Stimulated activated CD8-positive, alpha-beta memory T cell treated with anti-CD3 and anti-CD28 coated beads, Interleukin-15, amount 100 ng/mL, for 4 hours (primary cell): ENCODE measurements at places on chromosomes 1 and 21.

GRCh38 chr1:193588311-193589082 lies 402.1 kb upstream of the B3GALT2 start:
- no peak for DNase-seq

GRCh38 chr1:185427264-185427663 lies 110.2 kb upstream of the IVNS1ABP start:
- no peak for DNase-seq

GRCh38 chr1:44822981-44823451 lies 14.7 kb downstream of the BTBD19 start:
- DNase-seq: no peak

- DNase-seq: no peak
These were observed 83.5 kb upstream of the ADGRL2 start for GRCh38 chr1:81717230-81717629.

DNA sequence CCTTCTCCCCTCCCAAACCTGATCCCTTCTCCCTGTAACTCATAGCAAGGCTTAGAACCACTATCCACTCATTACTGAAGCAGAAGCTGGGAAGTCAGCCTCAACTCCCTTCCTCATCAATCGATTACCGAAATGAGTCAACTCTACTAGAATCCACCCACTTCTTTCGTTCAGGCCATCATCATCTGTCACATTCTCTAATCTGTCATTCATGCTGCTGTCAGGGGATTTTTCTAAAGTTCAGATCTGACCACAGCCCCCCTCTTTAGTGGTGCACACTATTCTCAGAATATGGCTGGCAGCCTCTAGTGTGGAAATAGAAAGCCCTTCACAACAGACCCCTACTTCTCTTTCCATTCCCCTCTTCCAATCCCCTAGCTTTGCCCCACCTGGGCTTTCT lies 5.1 kb downstream of the NT5C1A start:
- no peak for DNase-seq

- no peak for DNase-seq
These were observed 108.7 kb downstream of the DMRTB1 start for GRCh38 chr1:53567851-53568250.

GRCh38 chr1:6969106-6969505 lies 183.9 kb downstream of the CAMTA1 start:
- DNase-seq: no peak

DNA sequence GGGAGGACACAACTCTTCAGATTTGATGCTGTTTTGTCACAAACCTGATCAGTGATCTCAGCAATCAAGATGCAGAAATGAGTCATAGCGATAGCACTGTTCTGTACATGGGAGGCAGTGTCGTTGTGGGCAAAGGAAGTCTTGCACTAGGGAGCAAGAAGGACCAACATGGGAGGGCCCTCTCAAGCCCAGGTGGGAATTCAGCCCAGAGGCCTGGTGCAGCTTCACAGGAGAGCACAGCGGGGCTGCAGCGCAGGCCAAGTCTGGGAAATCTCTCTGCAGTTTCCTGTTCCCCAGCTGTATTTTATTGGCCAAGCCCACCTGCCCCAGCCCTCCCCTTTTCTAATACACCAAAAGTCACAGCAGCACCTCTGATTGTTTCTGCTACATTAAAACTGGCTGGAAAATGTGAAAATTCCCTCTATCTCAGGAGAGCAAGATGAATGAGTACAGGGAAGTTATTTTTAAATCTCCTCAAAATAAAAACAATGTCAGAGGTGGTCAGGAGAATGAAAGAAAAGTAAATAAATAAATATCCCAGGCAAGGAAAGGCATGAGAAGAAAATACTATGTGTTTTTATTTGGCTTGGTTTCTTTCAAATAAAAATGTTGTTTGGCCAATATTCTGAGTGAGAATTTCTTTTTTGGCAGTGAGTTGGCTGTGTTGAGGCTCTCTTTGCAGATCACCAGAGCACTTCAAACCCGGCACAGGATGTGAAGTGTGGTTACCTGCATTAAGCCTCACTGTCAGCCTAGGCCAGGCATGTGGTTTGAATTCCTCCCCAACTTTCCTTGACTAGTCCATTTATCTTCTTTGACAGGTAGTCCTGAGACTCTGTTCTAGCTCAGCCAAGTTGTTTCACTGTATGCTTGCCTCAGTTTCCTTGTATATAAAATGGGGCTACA lies 422.1 kb downstream of the PLPP3 start:
- DNase-seq: no peak

DNA sequence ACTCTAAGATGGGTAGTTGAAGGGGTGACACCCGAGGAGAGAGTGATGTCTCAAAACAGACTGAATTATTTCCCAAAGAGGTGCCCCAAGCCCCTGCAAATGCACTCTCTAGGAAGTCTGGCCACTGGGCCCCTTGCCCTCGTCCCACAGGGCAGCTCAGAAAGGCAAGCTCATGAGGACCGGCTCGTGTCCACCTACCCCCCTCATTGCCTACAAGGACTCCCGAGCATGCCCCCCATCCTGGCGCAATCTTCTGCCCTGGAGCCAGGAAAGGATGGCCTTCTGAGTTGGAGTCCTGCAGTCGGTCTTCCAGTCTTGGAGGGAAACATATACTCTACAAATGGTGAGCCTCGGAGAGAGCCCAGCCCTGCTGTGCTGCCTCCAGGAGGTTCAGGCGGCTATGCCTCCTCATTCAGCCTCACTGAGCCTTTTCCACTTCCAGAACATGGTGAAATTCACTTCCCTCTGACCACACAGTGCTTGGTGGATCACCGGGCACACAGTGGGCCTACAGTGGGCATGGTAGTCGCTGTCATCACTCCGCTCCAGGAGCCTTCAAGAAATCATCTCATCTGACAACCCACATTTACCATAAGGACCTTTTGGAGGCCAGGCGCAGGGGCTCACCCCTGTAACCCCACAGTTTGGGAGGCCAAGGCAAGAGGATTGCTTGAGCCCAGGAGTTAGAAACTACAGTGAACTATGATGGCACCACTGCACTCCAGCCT lies 5.8 kb upstream of the WNT3A start:
- DNase-seq: no peak

DNA sequence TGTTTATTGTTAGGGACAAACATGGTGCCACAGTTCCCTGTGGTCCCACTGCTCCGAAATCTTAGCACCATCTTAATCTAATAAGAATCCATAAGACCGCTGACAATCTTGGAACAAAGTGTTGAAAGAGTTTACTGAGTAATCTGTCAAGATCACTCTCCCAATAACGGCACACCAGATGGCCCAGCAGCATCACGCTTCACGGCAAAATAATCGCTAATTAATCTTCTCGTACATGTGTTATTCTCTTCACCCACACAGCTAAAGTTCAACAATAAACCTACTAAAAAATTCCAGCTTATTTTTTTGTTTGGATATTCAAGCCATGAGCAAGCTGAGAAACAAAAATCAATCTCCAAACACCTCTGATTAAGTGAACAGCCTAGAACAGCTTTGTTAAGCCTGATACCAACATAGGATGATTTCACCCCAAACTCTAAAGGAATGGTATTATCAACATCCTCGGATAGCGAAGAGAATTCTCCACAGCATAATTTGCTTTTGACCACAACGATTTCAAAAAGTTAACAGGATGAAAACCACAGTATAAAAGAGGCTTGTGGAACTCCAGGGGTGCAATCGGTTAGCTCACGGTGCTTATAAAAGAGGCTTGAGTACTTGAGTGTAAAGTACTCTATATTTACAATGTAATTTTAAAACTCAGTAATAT lies 329.9 kb upstream of the GREM2 start:
- no peak for DNase-seq

DNA sequence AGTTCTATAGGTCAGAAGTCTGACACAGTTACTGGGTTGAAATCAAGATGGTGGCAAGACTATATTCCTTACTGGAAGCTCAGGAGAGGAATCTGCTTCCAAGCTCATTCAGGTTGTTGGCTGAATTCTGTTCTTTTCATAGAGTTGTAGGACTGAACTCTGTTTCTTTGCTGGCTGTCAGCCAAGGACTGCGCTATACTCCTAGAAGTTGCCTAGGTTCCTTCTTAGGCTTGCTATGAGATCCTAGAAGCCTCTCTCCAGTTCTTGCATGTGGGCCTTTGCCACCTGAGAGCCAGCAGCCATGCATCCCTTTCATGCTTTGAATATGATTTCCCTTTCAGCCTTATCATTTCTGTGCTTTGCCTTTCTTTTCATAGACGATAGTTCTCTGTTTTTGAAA lies 176.4 kb downstream of the RPS6KC1 start:
- DNase-seq: no peak

DNA sequence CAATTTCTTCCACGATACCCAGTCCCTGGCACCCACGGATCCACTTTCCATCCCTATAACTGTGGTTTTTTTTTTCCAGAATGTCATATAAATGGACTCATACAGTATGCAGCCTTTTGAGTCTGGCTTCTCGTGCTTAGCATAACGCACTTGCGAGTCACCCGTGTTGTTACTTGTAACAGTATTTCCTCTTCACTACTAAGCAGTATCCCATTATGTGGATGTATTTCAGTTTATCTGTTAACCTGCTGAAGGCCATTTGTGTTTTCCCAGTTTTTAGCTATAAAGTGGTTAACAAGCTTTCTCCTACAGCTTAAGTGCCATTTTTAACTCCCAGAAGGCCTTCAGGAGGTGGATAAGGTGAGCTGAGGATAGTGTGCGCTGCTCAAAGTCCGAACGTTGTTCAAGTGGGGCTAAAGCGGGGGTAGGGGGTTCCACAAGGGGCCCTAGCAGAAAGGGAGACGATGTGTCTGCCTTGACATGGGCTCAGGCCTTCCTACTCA lies 829 bp downstream of the ADAR start:
- DNase-seq: no peak

- DNase-seq: no peak
These were observed 48.5 kb downstream of the BACE2 start for GRCh38 chr21:41216486-41216885.

DNA sequence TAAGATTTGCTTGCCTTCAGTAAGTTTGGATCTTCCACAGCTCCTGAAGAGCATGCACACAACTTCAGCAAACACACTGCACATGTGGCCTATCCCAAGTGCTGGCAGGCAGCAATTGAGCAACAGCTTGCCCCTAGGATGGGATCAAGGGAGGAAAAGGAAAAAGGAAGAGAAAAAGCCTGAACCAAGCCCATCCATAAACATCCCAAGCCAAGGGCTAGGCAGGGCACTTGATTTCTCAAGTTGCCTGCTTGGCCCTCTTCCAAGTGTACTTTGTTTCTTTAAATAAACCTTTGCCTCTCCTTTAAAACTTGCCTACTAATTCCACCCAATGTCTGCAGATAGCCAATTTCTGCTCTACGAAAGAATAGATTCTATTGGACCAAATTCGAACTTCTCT lies 49.0 kb upstream of the OLFM3 start:
- no peak for DNase-seq

GRCh38 chr1:79551321-79551720 lies 544.8 kb upstream of the ADGRL4 start:
- DNase-seq: no peak

GRCh38 chr1:229456016-229456415 lies 22.1 kb upstream of the ACTA1 start:
- DNase-seq: no peak
